ENCODE measurements at places on chromosomes 11 and 22. TPM values are rescaled to one million over a fixed set of nuclear protein-coding genes. Genes with fewer than 3 reads are reported as not detected.
A peak's percentile ranks its signal among the peaks of the same experiment; 100 is the strongest.

The ACR gene
- not detected for total RNA-seq

DNA sequence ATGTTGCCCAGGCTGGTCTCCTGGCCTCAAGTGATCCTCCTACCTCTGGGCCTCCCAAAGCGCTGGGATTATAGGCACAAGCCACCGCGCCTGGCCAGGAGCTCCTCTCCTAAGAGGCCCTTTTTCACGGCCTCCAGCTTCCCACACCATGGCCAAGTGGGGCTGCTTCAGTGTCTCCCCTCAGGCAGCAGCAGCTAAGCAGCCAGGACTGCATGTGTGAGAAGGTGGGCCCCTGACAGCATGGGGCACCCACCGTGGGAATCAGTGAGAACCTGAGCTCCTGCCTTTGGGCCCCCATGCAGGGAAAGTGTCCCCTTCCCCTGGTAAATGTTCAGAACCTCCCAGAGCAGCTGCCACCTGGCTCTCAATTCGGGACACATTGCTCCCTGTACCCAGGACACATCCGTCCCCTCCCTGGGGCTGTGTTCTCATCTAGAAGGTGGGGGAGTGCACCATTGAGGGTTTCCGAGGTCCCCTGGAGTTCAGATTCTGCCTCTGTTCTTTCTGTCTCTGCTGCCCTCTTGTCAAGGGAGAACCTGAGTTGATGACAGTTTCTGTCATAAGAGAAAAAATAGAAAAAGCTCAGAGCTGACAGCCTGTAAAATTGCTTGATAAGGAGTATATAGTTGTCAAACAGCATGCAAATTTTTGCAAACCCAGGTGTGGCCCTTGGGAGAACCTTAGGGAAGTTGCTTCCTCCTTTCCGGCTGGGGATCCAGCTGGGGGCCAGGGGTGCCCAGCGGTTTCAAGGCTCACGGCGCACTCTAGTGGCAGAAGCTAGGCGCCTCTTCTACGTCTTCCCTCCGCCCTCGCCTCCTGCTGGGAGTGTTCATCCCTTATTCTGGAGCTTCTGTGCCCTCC lies 29.7 kb downstream of the FAM83F start:
- DNase-seq, result peak; percentile 68
- H3K27me3 ChIP-seq, result no peaks in the 10 kb centered on the region
- no peaks in the 10 kb centered on the region for H3K36me3 ChIP-seq
- no peak overlapping the region for H3K4me3 ChIP-seq
- no peak overlapping the region for H3K27ac ChIP-seq
- peaks cover 5% of the 10 kb centered on the region for H3K4me1 ChIP-seq

DNA sequence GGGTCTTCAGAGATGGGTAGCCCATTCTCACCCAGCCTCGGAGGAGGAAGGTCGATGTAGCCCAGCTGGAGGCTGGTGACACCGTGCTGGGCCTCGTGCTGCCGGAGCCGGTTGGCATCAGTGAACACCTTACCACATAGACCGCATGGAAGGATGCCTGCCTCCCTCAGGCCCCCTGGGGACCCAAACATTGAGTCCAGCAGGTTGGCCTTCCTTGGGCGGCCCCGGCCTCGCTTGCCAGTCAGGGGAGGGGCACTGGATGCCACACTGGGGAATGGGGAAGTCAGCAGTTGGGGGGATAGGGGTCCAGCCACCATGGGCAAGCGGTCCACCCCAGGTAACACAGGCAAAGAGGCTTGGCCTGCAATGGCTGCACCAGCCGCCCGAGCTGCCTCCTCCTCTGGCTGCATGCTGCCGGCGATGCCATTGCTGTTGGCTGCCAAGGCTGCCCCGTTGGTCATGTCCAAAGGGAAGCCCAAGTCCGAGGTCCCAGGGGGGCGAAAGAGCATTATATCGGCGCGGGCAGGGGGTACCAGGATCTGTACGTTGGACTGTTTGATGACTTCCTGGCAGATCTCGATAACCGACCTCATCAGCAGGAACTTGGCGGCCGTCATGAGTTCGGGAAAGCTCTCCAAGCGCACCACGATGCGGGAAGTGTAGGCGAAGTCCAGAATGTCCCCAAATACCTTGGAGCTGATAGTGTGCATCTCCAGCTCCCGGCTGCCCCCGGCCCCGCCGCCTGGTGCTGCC lies 1.4 kb downstream of the PATZ1 start:
- peaks cover 59% of the 10 kb centered on the region for H3K4me1 ChIP-seq
- peak overlapping the region; percentile 83 for H3K4me3 ChIP-seq
- H3K27ac ChIP-seq, result peak overlapping the region; percentile 91

DNA sequence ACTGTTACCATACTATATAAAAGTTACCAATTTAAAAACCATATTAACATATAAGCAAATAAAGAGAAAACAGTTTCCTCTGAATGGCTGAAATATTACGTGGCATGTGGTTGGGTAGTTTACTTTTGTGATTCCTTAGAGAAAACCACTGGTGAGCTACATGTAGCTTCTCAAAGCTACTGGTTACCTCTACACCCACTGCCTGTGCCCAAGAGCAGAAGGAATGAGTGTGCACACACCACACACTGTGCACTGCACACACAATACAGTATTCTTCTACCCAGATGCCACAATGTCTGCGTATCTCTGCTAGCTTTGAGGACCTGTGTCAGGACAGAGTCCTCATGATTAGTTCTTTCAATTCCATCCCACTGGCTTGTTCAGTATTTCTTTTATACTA lies 25.5 kb upstream of the YPEL1 start:
- no peak overlapping the region for H3K4me3 ChIP-seq
- H3K27ac ChIP-seq, result no peak overlapping the region
- H3K4me1 ChIP-seq, result peaks cover 47% of the 10 kb centered on the region
- no peak for DNase-seq
- H3K36me3 ChIP-seq, result peaks cover 53% of the 10 kb centered on the region
- H3K27me3 ChIP-seq, result no peaks in the 10 kb centered on the region

Data from activated CD4-positive, alpha-beta T cell treated with anti-CD3 and anti-CD28 coated beads, Interleukin-2, amount 10 ng/mL, durations not matched to agents 7 days and 5 days (primary cell).